ENCODE measurements at places on chromosomes 1 and 21.

GRCh38 chr1:66270119-66270812, 263.7 kb upstream of the SGIP1 start:
- no peak for DNase-seq

DNA sequence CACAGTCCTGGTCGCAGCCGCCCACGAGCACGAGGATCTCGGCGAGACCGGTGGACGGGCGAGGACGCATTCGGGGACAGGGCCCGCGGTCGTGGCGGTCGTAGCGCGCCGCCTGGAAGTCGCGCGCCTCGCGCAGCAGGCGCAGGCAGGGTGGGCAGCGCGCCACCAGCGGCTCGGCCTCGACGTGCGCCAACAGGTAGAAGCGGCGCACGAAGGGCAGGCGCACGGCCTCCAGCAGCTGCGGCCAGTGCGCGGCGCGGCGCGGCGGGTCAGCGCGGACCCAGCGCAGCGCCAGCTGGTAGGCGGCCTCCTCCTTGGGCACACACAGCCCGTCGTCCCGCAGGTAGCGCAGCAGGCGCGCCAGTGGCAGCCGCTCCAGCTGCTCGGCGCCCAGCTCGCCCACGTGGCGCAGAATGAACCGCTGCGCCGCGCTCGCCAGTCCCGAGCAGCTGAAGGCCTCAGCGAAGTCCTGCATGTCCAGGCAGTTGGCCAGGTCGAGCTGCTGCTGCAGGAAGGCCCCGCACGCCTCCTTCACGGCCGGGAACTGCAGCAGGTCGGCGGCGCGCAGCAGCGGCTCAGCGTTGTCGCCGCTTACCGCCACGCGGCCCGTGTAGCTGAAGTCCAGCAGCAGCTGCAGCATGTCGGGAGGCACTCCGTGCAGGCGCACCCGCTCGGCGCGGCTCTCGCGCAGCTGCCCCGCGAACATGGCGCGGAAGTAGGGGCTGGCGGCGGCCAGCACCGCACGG, 573 bp downstream of the KLHL21 start:
- DNase-seq = peak; percentile 58

DNA sequence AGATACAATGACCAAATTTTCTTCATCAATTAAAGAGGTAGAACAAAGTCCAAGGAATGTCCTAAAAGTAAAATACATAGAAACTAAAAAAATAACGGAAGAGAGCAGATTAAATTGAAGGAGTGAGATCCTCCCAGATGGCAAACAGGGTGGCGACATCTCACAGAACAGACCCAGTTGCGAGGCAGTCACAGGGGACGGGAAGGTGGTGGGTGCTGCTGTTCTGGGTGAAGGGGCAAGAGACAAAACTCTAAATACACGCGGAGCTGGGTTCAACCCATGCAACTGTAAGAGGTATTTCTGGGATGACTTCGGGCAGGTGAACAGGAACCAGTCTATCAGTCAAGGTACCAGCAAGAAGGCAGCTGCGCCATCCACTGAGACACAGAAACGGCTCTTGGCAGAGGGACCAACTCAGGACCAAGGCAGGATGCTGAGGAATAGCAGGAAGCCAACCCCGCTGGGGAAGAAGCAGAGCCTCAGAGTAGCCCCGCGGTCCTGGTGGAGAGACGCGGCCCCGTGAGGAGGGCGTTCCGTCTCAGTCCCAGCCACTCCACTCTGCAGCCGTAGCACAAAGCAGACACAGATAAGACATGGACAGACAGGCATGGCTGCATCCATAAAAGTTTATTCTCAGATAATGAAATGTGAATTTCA, 32.2 kb downstream of the WDR4 start:
- DNase-seq = no peak

GRCh38 chr1:116538544-116538943, 32.3 kb downstream of the CD58 start:
- DNase-seq = peak; percentile 82

GRCh38 chr1:116067566-116067890, 43.7 kb upstream of the MAB21L3 start:
- no peak for DNase-seq

- no peak for DNase-seq
These were observed 8.7 kb downstream of the CFAP107 start for GRCh38 chr1:12754738-12755137.

- DNase-seq = no peak
These were observed 1.4 kb downstream of the S100A12 start for GRCh38 chr1:153374071-153374470.

- DNase-seq = no peak
These were observed 4.1 kb downstream of the ANGPTL3 start for GRCh38 chr1:62601457-62601856.

- no peak for DNase-seq
These were observed 11.3 kb downstream of the GBP2 start for GRCh38 chr1:89114662-89115061.

DNA sequence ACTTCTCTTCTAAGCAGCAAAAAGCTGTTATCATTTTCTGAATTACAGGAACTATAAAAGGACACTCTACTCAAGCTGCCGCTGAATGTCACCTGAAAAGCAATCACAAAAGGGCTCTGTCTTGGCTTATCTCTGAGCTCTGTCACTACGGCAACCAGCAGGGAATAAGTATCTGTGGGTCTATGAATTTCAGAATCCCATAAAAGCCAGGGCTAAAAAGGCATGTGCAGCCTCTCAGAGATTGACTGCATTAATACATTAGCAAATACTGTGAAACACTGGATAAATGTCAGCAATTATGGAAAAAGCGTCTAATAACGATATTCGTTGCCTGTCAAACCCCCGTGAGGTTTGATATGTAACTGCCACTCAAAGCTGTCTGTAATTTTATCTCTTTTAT, 210.2 kb upstream of the DMRTA2 start:
- DNase-seq = peak; percentile 72

- DNase-seq = no peak
These were observed 64.2 kb upstream of the RCC1 start for GRCh38 chr1:28441674-28442073.

DNA sequence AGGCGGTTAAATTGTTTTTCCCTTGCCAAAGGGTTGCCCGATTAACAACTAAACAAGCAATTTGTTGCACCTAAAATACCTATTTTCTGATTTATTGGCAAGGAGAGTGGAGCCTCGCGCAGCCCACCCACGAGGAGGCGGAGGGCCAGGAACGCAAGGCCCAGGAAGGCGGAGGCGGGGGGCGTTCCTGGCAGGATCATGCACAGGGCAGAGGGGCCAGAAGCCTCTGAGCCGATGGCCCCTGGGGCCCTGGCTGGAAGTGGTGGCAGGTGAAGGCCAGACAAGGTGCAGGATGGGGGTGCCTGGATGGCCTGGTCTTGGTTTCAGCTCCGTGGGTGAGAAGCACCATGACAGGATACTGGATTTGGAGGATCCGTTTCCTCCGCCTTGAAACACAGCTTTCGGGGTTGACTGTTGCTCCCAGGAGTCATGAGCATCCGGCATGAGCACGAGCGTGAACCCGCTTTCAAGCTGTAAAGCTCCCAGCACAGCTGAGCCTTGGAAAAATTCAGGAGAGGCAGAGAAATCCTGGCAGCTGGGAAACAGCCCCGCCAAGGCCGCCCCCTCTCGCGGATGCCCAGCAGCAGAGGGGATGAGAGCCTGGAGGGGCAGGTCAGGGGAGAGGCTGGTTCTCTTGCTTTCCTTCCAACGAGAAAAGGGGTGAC, 35.0 kb downstream of the AJAP1 start:
- DNase-seq = no peak

DNA sequence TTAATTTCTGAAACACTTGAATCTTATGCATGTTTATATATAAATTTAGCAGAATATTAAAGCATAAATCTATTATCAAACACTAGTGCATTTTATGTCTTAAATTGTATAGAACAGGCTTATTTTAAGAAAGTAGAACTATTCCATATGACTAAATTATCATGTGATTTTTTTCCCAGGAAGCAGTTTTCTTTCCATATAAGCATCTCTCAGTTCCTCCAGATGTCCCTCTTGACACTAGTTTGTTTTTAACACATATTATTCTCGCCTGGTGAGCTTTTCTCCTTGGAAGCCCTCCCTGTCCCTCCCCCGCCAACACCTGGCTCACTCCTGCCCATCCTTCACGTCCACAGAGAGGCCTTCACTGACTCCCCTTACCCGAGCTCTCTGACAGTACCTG, 48.3 kb upstream of the BCAR3 start:
- peak; percentile 5 for DNase-seq

DNA sequence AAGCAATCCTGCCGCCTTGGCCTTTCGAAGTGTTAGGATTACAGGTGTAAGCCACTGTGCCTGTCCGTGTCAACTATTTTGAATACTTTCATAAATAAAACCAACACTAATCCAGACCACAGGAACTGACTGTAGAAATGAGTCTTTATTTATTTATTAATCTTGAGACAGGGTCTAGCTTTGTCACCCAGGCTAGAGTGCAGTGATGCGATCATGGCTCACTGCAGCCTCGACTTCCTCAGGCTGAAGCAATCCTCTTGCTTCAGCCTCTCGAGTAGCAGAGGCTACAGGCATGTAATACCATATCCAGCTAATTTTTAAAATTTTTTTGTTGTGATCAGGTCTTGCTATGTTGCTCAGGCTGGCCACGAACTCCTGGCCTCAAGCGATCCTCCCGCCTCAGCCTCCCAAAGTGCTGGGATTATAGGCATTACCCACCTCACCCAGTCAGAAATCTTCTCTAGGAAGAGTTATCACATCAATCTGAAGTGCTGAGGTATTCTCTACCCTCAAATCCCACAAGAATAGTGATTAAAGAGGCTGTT, 21.7 kb upstream of the CPLANE2 start:
- DNase-seq = no peak
